HepG2 (cell line): ENCODE measurements at places on chromosomes 3 and 15.

GRCh38 chr3:11195721-11196332 lies 41.5 kb downstream of the HRH1 start:
- DNase-seq, result no peak

- no peak for DNase-seq
Measured at GRCh38 chr3:14552041-14552648, 12.0 kb upstream of the GRIP2 start.

DNA sequence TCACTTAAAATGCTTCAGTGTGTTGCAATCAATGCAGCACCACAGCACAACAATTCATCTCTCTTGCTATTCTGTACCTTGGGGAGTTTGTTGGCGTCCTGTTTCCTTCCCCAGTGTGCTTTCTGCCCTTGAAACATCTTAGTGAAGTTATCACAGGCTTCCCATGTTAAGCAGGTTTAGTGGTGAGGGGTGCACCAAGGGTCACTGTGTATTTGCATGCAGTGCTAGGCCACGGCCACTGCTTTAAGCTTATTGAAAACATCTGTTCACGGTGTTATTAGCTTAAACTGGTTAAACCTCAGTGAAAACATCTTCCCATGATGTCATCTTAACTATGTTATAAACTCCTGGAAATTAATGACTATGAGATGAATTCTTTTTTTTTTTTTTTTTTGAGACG lies 217.3 kb upstream of the GOLIM4 start:
- DNase-seq, result no peak

DNA sequence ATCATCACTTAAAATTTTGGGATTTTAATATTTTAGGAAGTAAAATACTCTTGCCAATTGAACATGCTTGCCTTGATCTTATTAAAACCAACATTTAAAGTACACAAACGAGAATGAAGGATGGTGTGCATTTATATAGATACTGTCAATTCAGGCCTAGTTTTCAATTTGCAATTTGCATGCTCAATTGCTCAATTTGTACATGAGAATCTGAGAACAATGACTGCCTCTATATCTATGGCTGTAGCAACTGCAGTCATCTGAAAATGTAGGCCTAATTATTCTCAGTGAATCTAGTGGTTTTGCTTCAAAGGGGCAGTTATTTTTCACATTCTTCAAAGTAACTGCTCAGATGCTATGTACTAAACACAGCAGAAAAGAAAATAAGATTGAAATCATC lies 18.8 kb downstream of the ZBBX start:
- no peak for DNase-seq

DNA sequence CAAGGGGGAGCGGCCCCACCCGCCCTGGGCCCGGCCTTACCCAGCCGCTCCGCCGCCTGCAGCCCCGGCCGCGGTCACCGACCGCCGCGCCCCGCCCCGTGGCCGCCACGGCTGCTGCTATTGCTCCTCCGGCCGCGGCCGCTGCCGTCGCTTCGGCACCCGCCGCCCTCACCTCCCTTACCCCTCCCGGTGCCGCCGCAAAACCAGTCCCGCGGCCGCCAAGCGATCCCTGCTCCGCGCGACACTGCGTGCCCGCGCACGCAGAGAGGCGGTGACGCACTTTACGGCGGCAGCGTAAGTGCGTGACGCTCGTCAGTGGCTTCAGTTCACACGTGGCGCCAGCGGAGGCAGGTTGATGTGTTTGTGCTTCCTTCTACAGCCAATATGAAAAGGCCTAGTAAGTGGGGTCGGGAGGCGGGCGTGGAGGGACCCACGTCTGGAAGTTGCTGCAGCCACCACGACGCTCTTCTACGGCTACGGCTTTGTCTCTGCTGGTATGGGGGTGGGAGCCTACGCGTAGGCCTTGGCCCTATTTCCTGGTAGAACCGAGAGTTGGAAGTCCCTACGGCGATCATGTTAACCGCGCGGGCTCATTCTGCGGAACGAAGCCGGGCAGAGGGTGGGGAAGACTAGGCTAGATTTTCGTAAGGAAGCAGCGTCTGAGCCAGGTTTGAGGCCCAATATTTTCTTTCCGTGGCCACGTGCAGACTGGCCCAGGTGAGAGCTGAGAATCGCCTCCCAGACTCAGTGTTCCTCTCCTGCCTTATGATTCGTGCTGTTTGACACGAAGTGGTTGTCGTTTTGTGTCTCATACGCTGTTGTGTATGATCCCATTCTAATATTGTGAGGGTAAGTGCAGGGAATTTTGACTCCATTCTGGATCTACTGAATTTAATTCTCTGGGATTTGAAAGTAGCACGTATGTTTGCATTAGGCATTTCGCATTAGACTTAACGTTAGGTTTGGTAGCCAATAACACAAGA lies at the start of the genes GNL3 and PBRM1:
TSS of gene GNL3 (plus strand) at position 324 of the 983 bp plus-strand sequence. CDS start at position 385, 61 bp downstream.
TSS of gene PBRM1 (minus strand) at position 205 of the 983 bp plus-strand sequence.
- peak; percentile 91 for DNase-seq
